ENCODE measurements at places on chromosomes 7 and 10. TPM values are rescaled to one million over a fixed set of nuclear protein-coding genes. Genes with fewer than 3 reads are reported as not detected.

DNA sequence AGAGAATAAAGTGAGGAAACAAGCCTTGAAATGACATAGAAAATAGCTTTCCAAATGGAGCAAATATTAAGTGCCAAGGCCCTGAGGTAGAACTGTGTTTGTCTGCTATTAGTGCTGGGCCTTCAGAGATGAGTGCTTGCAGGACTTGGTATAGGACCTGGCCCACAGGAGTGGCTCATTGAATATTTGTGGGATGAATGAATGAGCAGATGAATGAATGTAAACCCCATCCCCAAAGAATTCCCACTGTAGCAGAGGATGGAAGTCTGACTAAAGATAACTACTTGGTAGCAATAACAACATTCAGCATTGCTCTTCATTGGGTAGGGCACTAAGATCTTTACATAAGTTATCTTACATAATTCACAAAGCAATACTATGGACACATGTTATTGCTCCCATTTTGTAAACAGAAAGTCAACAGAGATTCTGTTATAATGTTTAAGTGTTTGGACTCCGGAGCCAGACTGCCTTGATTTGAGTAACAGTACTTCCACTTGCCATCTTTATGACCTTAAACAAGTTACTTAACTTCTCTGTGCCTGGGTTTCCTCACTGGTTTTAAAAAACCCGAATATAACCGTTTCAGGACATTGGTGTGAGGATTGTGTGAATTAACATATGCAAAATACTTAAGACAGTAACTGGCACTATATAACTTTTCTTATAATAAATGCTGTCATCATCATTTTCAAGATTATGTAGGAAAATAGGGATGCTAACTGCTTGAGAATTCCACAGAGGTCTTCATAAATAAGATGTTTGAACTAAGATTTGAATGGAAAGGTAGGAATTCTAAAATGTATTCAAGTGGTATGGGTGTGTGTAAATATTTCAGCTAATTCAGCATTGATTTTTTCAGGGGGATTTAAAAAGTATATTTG lies 141.9 kb downstream of the PRKG1 start:
- H3K4me3 ChIP-seq = no peak overlapping the region
- DNase-seq = no peak
- no peaks in the 10 kb centered on the region for H3K27me3 ChIP-seq

DNA sequence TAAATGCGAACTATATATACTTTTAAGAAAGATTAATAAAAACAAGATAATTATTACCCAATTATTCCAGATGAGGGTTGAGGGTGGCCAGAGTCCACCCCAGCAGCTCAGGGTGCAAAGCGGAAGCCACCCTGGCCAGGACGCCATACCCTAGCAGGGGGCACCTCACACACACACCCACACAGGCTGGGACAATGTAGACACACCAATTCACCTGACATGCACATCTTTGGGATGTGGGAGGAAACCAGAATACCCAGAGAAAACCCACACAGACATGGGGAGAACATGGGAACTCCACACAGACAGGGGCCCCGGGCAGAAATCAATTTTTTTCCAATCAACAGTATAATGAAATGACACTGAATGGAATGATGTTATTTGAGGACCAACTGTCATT lies 86.0 kb downstream of the RTKN2 start:
- H3K4me3 ChIP-seq = no peak overlapping the region
- no peaks in the 10 kb centered on the region for H3K27me3 ChIP-seq
- DNase-seq = no peak
- peaks cover 16% of the 10 kb centered on the region for H3K4me1 ChIP-seq
- H3K27ac ChIP-seq = no peak overlapping the region
- H3K36me3 ChIP-seq = no peaks in the 10 kb centered on the region

DNA sequence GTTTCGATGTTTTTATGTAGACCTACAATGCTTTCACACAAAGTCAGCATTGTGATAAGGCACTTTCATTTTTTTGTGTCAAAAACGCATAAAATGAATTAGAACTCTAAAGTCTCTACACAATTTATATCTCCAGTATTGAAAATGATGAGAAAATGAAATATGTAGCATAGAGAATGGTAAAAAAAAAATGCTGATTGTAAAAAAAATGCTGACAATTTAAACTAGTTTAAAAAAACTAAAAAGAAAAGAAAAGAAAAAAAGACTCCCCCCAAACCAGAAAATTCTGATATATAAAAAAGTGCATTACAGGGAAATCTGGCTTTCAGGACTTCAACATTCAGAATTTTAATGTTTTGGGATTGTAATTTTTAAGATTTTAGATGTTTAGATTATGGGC lies 148.1 kb downstream of the FZD1 start:
- no peaks in the 10 kb centered on the region for H3K36me3 ChIP-seq
- DNase-seq = no peak
- no peaks in the 10 kb centered on the region for H3K4me1 ChIP-seq
- H3K27ac ChIP-seq = no peak overlapping the region
- no peaks in the 10 kb centered on the region for H3K27me3 ChIP-seq
- H3K4me3 ChIP-seq = no peak overlapping the region

DNA sequence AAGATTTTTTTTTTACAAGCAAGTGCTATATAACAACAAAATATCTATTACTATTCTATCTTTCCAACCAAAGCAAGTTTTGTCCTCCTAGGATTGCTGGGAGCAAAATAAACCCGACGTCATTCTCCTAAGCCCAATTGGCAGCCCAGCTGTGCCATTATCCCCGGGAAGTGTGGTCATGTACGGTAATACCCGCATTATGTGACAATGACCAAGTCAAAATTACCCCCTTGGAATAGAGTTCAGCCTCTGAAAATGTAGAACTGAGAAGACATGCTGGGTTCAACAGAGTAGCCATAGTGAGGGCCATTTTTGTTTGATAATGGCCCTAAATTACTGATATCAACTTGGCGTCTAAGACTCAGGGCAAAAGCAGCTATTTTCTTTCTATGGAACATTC lies 215.5 kb downstream of the LRRTM3 start:
- H3K27me3 ChIP-seq = no peaks in the 10 kb centered on the region
- no peaks in the 10 kb centered on the region for H3K4me1 ChIP-seq
- H3K36me3 ChIP-seq = no peaks in the 10 kb centered on the region
- no peak overlapping the region for H3K4me3 ChIP-seq
- no peak for DNase-seq

DNA sequence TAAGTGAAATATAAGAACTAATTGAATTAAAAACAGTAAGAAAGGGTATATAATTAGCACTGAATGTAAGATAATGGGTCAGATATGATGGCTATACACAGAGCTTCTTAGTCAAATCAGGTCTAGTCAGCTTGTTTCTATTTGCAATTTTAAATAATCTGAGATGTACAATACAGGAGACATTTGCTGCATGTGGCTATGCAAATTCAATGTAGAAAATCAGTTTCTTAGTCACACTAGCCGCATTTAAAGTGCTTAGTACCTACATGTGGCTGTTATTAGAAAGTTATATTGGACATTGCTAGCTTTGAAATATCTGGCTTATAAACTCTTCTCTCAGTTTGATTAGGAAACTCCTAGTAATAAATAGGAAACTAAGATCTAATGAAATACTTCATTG lies 25.3 kb downstream of the CCDC7 start:
- H3K27ac ChIP-seq = no peak overlapping the region
- DNase-seq = no peak
- no peaks in the 10 kb centered on the region for H3K36me3 ChIP-seq
- H3K4me3 ChIP-seq = no peak overlapping the region

Gene PDZD7
- polyA plus RNA-seq = 2.4 TPM

Gene GUSB
- polyA plus RNA-seq = 60.0 TPM

Gene DENND2A
- polyA plus RNA-seq = 18.2 TPM

All from cardiac muscle cell (in vitro differentiated cells and primary cell).